Left ventricle myocardium superior (tissue), 1 donor: ENCODE measurements at places on chromosomes 12 and 14.
A peak's percentile ranks its signal among the peaks of the same experiment; 100 is the strongest.

- DNase-seq = no peak
These were observed 424.5 kb downstream of the VRK1 start for GRCh38 chr14:97221572-97222285.

GRCh38 chr14:100039903-100040302 lies 25.3 kb upstream of the EVL start:
- DNase-seq = no peak

DNA sequence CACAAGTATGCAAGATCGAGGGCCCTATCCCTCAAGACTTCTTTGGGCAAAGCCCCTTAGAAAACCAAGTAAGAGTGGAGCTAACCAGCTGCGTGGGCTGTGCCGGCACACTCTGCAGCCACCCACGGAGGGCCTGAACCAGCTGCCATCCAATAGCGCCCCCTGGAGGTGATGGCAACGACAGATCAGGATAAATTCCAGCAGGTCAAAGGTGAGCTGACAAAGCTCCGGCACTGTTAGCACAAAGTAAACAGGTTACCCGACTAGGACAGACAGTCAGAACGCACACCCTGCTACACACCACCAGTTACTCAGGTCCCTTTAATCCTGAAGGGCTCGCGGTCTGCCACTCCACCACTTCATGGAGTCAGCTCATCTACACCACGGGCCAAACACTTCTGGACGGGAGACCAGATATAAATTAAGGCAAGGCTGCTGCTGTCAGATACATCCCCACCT lies 4.9 kb downstream of the ZBTB39 start:
- DNase-seq = peak; percentile 71

- DNase-seq = no peak
These were observed 170.9 kb downstream of the PIK3C2G start for GRCh38 chr12:18432206-18432605.

- no peak for DNase-seq
These were observed 399.9 kb upstream of the RGS6 start for GRCh38 chr14:71532344-71532743.

DNA sequence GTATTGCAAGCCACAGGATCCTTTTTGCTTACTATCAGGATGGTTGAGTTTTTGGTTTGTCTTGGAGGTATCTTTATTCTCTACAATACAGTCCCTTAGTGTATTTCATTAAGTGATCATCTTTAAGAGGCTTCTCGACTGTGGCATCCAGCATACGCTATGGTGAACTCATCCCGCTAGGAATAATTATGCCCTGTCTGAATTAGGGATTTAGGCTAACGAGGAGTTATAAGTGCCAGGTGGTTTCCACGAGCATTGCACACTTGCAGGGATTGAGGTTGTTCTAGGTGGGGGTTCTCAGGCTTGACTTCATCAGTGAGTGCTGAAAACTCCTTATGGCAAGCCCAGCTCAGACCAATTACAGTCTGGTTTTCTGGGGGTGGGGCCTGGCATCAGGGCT lies 37.2 kb upstream of the RBM19 start:
- DNase-seq = no peak

GRCh38 chr12:46387670-46388069 lies 15.1 kb upstream of the SLC38A2 start:
- no peak for DNase-seq

DNA sequence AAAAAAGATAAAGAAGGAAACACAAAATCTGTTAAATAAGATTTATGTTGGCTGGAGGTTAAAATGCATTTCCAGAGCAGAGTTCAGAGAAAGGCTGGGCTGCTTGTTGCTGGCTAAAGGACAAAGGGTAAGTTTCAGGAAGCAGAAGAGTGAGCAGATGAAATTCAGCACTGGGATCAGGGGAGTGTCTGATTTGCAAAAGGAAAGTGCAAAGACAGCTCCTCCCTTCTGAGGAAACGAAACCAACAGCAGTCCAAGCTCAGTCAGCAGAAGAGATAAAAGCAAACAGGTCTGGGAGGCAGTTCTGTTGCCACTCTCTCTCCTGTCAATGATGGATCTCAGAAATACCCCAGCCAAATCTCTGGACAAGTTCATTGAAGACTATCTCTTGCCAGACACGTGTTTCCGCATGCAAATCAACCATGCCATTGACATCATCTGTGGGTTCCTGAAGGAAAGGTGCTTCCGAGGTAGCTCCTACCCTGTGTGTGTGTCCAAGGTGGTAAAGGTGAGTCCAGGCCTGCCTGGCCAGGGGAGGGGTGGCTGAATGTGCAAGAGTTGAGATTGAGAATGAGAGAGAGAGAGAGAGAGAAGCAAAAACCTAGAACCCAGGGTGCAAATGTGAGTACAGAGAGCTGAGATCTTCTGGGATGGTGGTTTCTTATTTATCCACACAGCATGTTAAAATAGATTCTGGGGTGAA lies at the start of gene OAS1:
OAS1 (plus strand) TSS at position 251 of the 703 bp plus-strand sequence; CDS start at position 329, 78 bp downstream.
- DNase-seq = no peak

DNA sequence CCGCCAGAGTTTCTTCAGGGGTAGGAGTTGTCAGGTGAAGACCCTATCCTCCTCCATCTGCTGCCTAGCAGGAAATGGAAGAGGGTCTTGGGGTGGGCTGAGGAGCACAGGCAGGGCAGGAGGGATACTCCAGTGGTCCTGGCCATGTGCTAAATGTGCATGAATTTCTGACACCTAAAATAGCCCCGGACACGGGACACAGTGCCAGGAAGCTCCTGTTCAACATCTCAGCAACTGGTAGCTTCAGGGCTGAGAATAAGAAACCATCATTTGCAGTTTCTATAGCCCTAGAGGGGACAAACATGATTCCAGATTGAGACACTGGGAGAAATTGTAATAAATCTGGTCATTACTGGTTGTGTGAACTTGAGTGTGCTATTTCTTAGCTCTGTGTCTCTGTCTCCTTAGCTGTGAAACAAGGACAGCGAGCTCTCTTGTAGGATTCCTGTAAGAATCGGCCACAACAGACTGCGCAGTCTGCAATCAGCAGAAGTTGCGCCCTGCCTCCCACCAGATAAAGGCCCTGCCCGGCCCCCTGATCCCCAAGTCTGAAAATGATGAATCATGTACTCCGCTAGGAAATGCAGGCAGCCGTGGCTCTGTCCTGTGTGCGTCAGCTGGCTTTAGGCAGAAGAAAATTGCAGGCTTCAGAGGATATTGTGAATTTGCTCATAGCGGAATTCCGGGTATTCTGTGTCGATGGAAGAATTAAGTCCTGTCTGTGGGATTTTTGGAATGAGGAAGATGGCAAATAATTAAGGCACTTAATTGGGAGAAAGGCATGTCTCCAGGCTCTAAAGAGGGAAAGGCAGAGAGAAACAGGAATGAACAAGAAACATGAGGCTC lies 35.2 kb upstream of the MEG3 start:
- peak; percentile 11 for DNase-seq

DNA sequence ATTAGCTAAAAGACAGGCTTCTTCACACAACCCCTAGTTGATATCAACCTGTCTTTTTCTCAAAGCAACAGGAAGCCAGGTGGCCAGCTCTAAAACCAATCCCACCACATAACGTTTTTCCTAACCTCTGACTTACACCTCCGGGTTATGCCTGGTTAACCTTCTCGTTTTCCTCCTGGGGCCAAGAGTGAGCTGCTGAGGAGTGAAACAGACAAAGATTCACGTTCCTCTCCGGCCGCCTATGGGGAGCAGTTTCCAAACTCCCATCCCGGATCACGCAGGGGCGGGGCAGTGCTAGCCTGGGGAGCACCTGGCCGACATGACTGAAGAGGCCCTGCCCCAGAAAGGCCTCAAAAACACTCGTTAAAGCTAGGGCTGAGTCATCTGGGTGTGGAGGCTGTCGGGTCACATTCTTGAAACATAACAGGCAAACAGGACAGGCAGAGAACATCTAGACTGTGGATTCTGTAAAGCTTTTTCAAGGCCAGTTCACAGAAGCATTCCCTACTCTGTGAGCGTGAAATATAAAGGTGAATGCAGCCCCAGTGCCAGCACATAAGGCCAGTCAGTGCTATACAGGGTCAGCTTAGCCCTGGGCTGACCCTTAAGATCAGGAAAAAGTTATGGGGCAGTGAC lies 25.9 kb upstream of the LGALS3 start:
- DNase-seq = peak; percentile 74

DNA sequence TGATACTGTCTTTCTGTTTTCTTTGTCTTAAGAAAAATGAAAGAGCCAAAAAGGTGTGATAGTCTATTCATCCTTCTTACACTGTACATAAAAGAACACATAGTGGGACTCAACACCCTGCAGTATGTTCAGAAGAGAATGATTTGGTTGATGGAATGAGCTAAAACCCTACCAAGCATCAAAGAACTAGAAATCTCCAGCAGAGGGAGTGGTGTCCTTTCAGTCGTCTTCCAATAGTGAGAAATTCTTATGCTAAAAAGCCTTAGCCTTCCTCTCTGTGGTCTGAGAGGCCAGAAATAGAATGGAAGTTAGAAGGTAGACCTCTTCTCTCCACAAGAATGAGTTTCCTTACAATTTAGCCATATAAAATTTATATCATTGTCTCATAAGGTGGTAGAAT lies 393.4 kb upstream of the SEL1L start:
- no peak for DNase-seq

DNA sequence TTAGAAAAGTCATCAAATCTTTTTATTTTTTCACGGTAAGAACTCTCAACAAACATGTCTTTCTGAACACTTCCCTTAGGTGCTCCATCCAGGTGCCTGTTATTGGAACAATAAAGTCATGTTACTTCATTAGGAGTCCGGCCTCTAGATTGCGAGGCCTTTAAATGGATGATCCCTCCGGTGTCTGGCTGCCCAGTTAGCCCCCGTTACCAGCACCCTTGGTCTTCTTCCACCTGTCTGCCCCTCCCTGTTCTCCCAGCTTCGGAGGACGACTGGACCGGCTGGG lies 593 bp upstream of the PA2G4 start:
- no peak for DNase-seq

- DNase-seq = no peak
These were observed 2.2 kb downstream of the LRFN5 start for GRCh38 chr14:41608681-41609390.

GRCh38 chr14:23018107-23018506 lies 8.2 kb upstream of the C14orf93 start:
- DNase-seq = no peak

GRCh38 chr12:128191380-128191779 lies 75.6 kb upstream of the TMEM132C start:
- no peak for DNase-seq

DNA sequence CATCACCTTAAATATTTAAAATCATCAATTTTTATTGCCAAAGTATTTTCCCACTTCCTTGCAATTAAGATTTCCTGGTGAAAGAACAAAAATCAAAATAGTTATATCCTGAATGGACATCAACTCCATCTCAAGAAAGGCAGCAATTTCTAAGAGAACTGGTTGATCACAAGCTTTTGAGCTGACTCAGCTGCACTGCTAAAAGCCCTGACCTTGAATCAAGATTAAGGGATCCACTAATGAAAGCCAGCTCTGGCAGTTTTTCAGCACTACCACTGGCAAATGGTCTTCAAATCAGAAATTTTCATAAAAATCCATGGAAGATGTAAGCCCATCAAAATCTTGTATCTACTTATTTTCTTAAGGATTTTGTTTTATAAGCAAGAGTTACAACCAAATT lies 123.4 kb downstream of the SLC6A15 start:
- no peak for DNase-seq

DNA sequence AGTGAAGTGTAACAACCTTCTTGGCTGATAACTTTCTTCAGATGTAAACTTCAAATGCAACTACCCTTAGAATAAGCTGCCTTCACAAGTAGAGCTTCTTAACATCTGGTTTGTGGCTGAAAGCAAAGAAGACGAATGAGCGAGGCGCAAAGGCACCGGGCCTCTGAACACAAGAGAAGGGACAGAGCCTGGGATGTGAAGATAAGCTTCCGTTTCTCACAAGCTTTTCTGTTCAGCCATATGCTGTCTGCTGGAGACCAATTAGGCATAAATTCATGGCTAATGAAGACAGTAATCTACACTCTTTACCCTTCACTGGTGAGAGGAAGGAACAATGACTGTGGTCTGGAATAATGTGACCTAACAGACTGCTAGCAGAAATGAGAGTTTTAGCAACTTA lies 195.2 kb downstream of the ATXN7L3B start:
- DNase-seq = no peak

GRCh38 chr12:53241623-53242412 lies 9.8 kb upstream of the RARG start:
- DNase-seq = no peak

DNA sequence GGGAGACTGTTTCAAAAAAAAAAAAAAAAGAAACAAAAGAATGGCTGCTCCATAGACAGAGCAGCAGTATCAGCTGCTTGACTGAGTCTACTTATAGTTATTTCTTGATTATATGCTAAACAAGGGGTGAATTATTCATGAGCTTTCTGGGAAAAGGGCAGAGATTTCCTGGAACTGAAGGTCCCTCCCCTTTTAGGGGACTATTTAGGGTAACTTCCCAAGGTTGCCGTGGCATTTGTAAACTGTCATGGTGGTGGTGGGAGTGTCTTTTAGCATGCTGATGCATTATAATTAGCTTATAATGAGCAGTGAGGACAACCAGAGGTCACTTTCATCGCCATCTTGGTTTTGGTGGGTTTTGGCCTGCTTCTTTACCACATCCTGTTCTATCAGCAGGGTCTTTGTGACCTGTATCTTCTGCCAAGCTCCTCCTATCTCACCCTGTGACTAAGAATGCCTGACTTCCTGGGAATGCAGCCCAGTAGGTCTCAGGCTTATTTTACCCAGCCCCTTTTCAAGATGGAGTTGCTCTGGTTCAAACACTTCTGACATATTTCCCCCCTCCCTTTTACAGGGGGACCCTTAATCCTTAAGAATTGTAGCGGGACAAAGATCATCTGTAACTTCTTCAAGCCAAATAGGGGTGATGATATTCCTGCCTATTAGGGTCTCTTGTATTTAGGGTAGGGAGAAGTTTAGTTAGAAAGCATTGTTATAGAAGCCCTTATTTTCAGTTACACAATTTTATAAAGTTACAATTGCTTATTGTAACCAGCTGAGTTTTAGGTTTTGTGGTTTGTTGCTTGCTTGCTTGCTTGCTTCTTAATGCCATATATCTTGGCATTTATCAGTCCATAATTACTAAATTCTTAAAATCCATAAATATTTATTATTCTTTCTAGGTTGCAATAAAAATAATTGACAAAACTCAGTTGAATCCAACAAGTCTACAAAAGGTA lies 42.5 kb downstream of the MARK3 start:
- no peak for DNase-seq

DNA sequence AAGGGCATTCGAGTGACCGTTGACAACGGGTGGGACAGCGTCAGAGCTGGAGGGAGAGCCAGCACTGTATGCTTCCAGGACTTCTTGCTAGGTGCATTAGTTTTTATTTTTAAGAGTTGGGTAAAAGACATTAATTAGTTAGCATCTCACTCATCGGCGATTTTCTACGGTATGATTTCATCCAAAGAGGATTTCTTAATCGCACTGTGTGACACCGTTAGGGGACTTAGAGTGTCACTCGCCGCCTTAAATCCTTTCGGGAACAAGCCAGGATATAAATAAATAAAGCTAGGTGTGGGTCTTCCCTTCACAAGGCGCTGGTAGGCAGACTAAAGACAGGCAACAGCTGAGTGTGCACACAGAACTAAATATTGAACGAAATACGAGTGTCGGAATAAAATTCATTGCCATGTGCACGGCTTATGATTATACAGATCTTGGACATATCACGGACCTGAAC lies 869 bp upstream of the NOVA1 start:
- no peak for DNase-seq

- no peak for DNase-seq
These were observed 116.7 kb downstream of the KCNMB4 start for GRCh38 chr12:70482764-70483163.

GRCh38 chr12:103517161-103517560 lies 21.4 kb upstream of the C12orf42 start:
- no peak for DNase-seq

GRCh38 chr12:4107436-4107878 lies 166.1 kb upstream of the CCND2 start:
- DNase-seq = no peak
